ENCODE measurements at places on chromosomes 12 and 14. TPM values are rescaled to one million over a fixed set of nuclear protein-coding genes. Genes with fewer than 3 reads are reported as not detected.

ACOT6 gene
- not detected for total RNA-seq

KRT72 gene
- total RNA-seq, result not detected

ZNF10 gene
- total RNA-seq, result 0.50 TPM

SDR9C7 gene
- total RNA-seq, result not detected

RNASE7 gene
- not detected for total RNA-seq

IFT43 gene
- 20.6 TPM for total RNA-seq

CPSF6 gene
- total RNA-seq, result 49.5 TPM

DNA sequence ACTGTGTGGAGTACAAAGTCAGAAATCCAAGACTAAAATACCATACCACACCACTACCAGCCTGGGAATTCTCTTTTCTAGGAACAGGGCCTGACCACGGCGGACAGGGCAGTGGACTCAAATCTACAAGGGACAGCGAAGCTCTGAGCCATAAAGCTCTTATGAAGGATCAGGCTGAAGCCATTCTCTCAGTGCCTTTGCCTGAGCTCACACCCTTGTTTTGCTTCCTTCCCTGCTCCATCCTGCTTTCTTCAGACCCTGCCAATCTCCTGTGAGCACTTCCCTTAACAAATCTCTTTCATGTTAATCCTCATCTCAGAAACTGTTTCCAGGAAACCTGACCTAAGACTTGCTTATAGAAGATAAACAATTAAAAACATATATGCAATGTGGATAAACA lies 398.5 kb downstream of the MDGA2 start:
- DNase-seq, result no peak

DNA sequence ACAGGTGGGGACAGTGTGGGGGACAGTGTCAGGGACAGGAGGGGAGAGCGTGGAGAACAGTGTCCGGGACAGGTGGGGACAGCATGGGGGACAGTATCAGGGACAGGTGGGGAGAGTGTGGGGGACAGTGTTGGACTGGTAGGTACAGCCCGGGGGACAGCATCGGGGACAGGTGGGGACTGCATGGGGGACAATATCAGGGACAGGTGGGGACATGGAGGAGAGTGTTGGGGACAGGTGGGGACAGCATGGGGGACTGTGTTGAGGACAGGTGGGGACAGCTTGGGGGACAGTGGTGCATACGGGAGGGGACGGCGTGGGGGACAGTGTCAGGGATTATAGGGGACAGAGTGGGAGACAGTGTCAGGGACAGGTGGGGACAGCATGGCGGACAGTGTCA lies 212.3 kb downstream of the TMEM121 start:
- DNase-seq, result no peak

- DNase-seq, result no peak
These were observed 91.0 kb downstream of the SLC8A3 start for GRCh38 chr14:70097576-70098249.

DNA sequence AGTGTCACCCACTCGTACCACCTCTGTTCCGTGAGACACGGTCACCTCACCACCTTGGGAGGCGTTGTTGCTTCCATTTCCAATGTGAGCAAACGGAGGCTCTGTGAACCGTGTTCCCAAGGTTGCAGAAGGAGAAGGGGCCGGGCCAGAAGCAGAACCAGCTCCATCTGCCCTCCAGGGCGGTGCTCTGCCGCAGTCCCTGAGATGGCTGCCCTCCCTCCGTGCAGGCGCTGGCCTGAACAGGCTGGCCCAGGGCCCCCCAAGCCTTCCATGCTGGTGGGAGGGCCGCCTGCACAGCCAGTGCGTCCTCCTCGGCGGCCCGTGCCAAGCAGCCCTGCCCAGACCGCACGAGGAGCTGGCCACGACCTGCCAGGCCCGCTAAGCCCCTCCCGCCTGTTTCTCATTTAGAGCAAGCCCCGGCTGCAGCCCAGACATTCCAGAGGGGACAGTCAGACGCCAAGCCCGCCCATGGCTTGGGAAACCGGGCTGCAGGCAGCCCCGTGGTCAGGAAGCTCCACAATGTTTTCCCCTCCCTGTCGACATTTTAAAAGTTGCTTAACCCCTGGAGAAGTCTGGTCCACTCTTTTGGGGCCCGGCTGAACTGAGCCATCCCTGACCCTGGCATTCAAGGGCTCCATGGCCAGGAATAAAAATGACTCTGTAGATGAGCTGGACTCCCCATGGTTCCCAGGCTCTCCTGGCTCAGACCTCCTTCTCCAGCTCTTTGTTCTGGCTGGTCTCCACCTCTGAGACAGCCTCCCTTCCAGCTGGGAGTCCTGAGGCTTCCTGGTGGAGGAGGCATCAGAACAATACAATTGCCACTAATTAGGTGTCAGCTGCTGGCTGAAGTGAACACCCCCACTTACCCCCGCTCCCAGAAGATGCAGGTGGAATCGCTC lies 236.0 kb downstream of the BCL11B start:
- DNase-seq, result peak; percentile 78

DNA sequence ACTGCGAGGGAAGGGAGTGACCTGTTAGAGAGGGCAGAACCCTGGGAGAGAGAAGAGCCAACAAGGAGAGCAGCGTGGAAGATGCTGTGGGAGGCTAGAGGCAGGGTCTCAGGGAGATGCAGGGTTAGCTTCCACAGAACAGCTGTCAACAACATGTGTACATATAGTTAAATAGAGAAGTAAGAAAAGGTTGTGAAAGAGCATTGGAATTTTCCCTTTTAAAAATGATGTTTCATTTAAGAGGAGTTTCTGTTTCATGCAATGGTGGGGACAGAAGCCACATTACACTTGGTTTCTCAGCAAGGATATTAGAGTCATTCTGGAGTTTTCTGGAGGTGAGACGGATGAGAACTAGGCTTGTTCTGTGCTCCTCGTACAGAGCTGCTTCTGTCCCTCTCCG lies 23.8 kb upstream of the TBC1D30 start:
- no peak for DNase-seq

DNA sequence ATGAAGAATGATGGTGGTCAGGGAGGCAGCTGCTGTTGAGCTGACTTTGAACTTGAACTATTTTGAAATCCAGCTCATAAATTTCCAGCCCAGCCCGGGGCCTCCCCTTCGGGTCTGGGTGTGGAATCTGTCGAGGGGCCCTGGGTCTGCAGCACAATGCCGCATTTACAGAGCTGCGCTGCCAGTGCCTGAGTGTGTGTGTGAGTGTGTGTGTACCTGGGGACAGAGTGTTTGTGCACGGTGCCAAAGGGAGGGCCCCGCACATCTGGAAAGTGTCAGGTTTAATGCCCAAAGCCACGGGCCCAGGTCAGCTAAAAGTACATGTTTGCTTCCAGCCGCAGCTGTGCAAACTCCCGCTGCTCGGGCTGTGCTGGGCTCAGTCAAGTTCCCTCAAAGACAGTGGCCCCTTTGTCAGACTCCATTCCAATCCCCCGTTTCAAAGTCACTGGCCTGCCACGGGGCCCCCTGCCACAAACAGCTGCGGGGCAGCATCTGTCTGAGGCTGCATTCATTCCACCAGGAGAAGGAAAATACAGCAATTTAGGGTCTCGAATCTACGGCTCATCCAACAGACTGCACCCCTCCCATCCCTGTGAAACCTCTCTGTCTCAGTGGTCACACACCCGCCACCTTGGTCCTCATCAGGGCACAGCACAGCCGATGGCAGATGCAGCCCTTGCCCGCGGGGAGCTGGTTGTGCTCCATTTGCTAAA lies 16.3 kb upstream of the RFLNA start:
- no peak for DNase-seq

GRCh38 chr14:24253936-24254335 lies 9.0 kb downstream of the TGM1 start:
- DNase-seq, result no peak

- DNase-seq, result no peak
These were observed 473.0 kb downstream of the PCNX1 start for GRCh38 chr14:71380271-71380670.
